A549 treated with Hydrocortisone at 1 μM for 4 hours (cell line): ENCODE measurements at places on chromosomes 5 and 9. TPM values are rescaled to one million over a fixed set of nuclear protein-coding genes. Genes with fewer than 3 reads are reported as not detected.

The CTSV gene
- 12.9 to 15.2 TPM (median 14.4 TPM) in 5 replicates for total RNA-seq

The TMOD1 gene
- total RNA-seq, result 1.6 to 2.3 TPM (median 1.8 TPM) in 5 replicates

The ADRA1B gene
- total RNA-seq, result 19.3 to 23.5 TPM (median 21.5 TPM) in 5 replicates

The GABBR2 gene
- 0.15 to 0.49 TPM (median 0.20 TPM) in 5 replicates for total RNA-seq

The PCDHB11 gene
- total RNA-seq, result 0.03 to 0.08 TPM (median 0.06 TPM) in 5 replicates

The LECT2 gene
- total RNA-seq, result not detected in 5 replicates

The PCDHGC4 gene
- not detected in 5 replicates for total RNA-seq

The HABP4 gene
- 14.8 to 16.5 TPM (median 15.3 TPM) in 5 replicates for total RNA-seq

The IRX1 gene
- total RNA-seq, result not detected in 5 replicates

The CACNA1B gene
- 0.02 to 0.05 TPM (median 0.03 TPM) in 5 replicates for total RNA-seq

The RANBP3L gene
- not detected in 5 replicates for total RNA-seq

The NFIB gene
- total RNA-seq, result 6.8 to 11.6 TPM (median 10.6 TPM) in 5 replicates

The TAF11L5 gene
- not detected in 5 replicates for total RNA-seq

The DOLK gene
- total RNA-seq, result 38.2 to 39.9 TPM (median 39.7 TPM) in 5 replicates

The INSYN2B gene
- 0.12 to 0.25 TPM (median 0.16 TPM) in 5 replicates for total RNA-seq

The SLC6A19 gene
- total RNA-seq, result 0.33 to 0.40 TPM (median 0.37 TPM) in 5 replicates

The CDC14B gene
- 11.4 to 17.4 TPM (median 13.7 TPM) in 5 replicates for total RNA-seq

The ZNF483 gene
- total RNA-seq, result 0.18 to 0.94 TPM (median 0.49 TPM) in 5 replicates

The CNTRL gene
- 4.8 to 7.0 TPM (median 5.7 TPM) in 5 replicates for total RNA-seq

The HRH2 gene
- total RNA-seq, result 0.38 to 0.59 TPM (median 0.41 TPM) in 5 replicates

The CBY3 gene
- total RNA-seq, result not detected in 5 replicates

The IL3 gene
- not detected in 5 replicates for total RNA-seq

The LHX6 gene
- 2.4 to 3.2 TPM (median 2.6 TPM) in 5 replicates for total RNA-seq

The BRINP1 gene
- total RNA-seq, result 0.14 to 0.23 TPM (median 0.17 TPM) in 5 replicates

The ARSI gene
- 30.4 to 36.6 TPM (median 34.3 TPM) in 5 replicates for total RNA-seq

The GTF3C4 gene
- 16.7 to 20.9 TPM (median 18.3 TPM) in 5 replicates for total RNA-seq

The DOCK8 gene
- total RNA-seq, result 0.20 to 0.46 TPM (median 0.37 TPM) in 5 replicates

The TAF7 gene
- 60.4 to 85.3 TPM (median 69.6 TPM) in 5 replicates for total RNA-seq

The ADAMTS2 gene
- 0.05 to 0.10 TPM (median 0.09 TPM) in 4 of 5 replicates, not detected in the other for total RNA-seq

The OR1J2 gene
- not detected in 5 replicates for total RNA-seq

The CATSPER3 gene
- 0.22 to 0.56 TPM (median 0.34 TPM) in 5 replicates for total RNA-seq

The SPAG8 gene
- total RNA-seq, result 0.27 to 0.49 TPM (median 0.35 TPM) in 5 replicates

The SOX30 gene
- 0.06 to 0.07 TPM in 2 of 5 replicates, not detected in the others for total RNA-seq

The ATOX1 gene
- total RNA-seq, result 173 to 226 TPM (median 201 TPM) in 5 replicates

The IFNA21 gene
- total RNA-seq, result not detected in 5 replicates

The PIP5K1B gene
- not detected in 5 replicates for total RNA-seq

The LCP2 gene
- 0.05 to 0.06 TPM in 2 of 5 replicates, not detected in the others for total RNA-seq

The PFN3 gene
- not detected in 5 replicates for total RNA-seq

The RECK gene
- total RNA-seq, result 5.5 to 6.3 TPM (median 6.0 TPM) in 5 replicates

The CHD1 gene
- 23.4 to 43.5 TPM (median 25.7 TPM) in 5 replicates for total RNA-seq

The SLC46A2 gene
- total RNA-seq, result not detected in 5 replicates

The INVS gene
- 7.7 to 11.2 TPM (median 10.5 TPM) in 5 replicates for total RNA-seq
